Activated CD8-positive, alpha-beta memory T cell treated with anti-CD3 and anti-CD28 coated beads, Interleukin-2, amount 10 ng/mL, durations not matched to agents 7 days and 5 days (primary cell): ENCODE measurements at places on chromosomes 5 and 9. TPM values are rescaled to one million over a fixed set of nuclear protein-coding genes. Genes with fewer than 3 reads are reported as not detected.

SVEP1 gene
- not detected for total RNA-seq

DBH gene
- total RNA-seq, result not detected

DNA sequence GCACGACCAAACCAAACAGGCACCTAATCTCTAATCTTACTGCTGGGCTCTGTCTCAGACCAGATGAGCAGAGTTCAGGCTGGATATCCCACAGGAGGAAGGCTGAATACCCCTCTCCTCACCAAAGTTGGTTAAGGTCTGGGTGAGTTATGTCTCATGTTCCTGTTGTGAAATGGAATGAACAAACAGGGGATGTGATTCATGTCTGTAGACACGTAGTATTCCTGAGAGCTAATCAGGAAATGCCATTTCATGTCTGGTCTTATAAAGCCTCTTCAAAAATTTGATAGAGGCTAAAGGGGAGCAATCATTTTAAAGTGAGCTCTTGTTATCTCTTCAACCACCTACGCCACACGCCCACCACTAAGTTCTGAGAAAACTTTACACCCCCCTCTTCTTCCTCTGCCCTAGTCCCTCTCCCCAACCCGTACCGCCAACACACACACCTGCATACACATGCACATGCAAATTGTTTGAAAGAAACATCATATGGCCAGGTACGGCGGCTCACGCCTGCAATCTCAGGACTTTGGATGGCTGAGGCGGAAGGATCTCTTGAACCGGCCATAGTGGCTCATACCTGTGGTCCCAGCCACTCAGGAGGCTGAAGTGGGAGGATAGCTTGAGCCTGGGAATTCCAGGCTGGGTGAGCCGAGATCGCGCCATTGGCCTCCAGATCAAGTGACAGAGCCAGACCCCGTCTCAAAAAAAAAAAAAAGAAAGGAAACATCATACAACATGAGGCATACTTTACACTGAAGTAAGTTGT is 69.8 kb upstream of the RAI14 start:
- no peak for DNase-seq

DNA sequence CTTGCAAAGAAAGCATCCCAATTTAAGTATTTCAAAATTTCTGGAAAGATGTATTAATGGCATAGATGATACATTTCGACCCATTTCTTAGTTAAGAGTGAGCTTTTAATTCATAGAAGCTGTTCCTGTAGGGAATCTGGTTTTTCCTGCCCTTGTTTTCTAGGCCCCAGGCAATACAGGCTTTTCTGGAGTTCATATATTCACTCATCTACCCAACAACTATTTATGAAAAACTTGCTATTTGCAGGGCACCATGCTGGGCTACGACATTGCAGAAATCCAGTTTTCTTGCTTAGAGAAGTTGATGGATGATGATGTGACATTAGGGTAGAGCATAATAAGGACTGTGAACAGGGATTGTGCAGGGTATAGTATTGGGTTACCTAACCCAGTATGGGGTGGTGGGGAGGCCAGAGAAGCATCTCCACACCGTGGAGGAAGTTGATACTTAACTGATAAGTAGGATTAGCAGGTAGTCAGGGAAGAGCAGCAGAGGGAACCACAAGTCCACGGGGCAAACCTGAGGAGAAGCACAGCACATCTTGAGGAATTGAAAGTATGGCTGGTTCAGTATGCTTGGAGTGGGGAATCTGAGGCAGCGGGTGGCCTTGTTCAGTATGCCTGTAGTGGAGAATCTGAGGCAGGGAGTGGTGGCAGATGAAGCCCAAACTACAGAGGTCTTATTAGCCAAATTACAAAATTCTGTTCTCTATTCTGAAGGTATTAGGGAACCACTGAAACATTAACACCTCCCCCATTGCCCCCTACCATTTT is 247.5 kb downstream of the ARRDC3 start:
- DNase-seq, result no peak

GRCh38 chr9:82989929-82990328 is 73.0 kb downstream of the RASEF start:
- no peak for DNase-seq

DNA sequence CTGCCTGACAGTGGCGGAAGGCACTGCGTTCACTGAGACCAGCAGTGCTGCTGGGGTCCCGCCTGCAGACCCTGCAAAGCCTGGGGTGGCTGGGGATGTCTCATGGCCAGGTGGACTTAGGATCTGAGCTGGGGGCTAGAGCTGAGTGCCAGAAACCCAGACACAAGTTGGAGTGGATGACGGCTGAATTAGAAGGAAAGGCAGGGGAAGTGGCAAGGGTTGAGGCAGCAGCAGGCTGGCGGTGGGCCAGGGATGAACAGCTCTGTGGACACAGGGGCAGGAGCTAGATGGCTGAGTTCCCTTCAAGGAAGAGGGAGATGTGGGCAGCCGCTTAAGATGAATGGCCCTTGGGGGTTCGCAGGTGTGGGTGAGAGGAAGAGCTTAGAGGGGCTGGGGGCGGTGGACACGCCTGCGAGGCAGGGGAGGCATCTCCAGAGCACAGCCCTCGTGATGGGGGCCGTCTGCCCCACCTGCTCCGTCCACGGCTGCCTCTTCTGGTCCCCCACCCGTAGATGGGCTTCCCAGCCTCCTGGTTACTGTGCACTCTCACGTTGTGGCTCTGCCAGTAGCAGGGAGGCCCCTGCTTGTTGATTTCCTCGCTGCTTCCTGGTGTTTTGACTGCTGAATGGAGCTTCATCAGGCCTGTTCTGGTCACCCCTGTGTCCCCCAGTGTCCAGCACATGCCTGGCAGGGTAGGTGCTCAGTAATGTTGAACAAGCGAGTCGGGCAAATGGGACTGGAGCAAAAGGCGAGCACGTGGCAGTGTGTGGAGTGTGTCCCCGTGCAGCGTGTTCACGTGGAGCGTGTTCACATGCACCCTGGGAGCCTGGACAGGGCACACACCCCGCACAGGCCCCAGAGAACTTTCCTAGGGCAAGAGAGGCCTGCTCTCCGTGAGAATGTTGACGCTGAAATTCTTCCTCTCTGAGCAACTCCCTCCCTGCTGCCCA is 168.2 kb downstream of the CACNA1B start:
- DNase-seq, result peak; percentile 35
